HS-27A (cell line): ENCODE measurements at places on chromosomes 3 and 15.
A peak's percentile ranks its signal among the peaks of the same experiment; 100 is the strongest.

GRCh38 chr15:65058394-65059368, 9.1 kb downstream of the RASL12 start:
- DNase-seq: no peak

GRCh38 chr15:45534821-45535220, 12.3 kb upstream of the SLC30A4 start:
- DNase-seq: no peak

DNA sequence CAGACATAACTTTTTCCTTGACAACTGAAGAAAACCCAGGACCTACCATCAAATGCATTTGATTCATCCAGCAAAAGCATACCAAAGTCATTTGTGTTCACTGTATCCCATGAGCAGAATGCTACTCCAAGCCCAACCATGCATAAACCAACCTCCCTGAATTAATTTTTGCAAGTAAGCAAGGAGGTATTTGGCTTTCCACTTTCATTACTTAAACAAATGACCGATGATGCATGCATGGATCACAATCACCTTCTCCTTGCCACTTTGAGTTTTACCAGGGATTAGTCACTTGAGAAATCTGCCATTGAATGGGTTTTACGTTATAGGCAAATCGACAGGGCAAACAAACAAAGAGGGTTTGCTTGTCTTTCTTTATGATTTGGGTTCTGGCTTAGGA, 214.8 kb downstream of the FMN1 start:
- peak; percentile 59 for DNase-seq

DNA sequence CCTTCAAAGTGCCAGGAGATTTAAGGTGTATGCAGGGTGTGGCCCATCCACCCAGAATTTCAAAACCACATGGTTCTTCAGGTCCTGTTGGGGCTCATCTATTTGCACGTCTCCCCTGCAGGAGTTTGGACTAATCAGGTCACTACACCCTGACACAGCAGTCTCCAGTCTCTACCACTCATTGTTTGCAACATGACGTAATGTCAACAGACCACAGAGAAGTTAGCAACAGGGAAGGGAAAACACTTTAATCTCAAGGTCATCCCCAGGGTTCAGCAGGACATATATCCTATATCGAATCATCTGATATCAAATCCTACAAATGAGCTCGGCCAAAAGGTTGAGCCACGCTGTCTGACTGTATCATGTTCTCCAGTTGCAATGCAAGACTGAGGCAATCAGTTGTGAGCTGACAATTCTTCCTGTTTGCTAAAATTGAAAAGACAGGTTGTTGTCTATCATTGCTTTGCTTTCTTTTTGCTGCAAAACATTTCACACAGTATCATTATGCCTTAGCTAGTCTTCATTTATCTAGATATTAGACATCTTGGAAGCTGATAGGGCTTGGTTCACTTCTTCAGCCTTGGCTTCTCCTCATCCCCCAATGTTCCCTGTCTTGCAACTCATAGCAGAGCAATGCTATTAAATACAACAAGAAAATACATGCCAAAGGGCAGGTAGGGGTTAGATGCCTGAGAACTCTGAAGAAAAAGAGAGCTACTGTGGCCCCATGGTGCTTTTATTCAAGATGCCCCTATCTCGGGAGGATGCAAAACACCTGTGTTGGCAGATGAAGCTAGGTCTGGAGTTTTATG, 13.4 kb upstream of the LEKR1 start:
- DNase-seq: no peak

DNA sequence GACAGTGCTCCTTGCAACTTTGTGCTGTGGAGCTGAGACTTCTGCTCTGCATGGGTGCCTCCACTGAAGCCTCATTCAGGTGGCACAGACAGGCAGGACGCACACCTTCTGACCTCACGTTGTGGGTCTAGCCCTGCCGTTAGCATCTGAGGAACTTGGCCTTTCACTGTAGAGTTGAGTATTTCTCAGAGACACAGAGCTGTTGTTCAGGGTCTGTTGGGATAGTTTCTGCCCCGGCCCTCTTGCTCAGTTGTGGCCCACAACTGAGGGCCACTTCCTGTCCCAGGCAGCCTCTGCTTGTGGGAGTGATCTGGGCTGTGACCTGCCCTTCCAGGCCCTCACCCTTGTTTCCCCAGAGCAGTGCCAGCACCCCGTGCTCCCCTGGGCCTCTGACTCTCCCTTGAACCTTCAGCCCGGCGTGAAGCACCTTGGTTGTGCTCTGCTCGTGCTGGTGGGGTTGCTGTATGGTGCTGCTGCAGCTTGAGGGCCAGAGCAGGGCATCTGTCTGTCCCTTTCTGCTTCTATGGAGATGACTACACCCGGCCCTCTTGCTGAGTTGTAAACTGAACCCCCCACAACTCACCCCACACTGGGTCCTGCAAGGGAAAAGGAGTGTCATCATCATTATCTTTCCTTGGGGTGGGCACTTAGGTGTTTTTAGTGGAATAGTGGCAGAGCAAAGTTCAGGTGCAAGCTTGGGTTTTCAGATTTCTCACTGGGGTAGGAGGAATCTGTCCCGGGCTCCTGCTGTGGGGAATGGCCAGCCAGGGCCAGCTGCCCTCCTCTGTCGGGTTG, 11.7 kb downstream of the BAHD1 start:
- DNase-seq: no peak

GRCh38 chr3:8446845-8447244, 54.8 kb upstream of the LMCD1 start:
- DNase-seq: no peak

DNA sequence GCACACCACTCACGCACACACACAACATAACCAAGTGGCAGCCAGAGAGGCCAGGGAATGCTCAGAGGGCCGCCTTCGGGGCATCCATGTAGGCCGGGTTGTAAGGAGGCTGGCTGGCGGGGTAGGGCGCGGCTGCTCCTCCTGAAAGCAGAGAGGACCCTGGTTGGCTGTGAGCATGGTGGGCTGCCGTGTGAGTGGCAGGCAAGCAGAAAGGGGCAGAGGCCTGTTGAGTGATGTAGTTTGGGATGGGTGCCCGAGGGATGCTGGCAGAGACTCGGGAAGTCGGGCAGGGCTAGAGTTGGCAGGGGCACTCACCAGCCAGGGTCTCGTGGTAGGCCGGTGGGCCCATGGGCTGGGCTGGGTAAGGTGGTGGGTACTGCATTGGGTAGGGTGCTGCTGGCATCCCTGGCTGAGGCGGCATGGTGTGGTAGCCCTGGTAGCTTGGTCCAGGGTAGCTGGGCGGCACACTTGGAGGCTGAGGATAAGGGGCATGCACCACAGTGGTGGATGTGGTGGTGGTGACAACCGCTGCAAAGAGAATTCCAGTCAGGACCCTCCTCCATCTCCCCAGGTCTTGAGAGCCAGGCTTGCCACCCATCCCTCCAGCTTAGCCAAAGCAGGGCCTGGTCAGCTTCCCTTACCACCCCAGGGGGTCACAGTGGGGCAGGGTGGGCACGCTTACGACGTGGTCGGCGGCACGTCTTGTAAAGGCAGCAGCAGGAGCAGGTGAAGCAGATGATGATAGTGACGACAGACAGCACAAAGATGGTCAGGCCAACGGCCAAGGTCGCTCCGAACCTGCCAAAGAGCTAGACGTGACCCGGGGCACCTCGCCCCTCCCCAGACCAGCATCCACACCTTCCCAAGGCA, 22.7 kb downstream of the ATRIP start:
- DNase-seq: no peak
